ENCODE measurements at places on chromosomes 6 and 20.

- no peak for DNase-seq
Observed at GRCh38 chr6:35580836-35581235, 68.1 kb upstream of the TULP1 start.

DNA sequence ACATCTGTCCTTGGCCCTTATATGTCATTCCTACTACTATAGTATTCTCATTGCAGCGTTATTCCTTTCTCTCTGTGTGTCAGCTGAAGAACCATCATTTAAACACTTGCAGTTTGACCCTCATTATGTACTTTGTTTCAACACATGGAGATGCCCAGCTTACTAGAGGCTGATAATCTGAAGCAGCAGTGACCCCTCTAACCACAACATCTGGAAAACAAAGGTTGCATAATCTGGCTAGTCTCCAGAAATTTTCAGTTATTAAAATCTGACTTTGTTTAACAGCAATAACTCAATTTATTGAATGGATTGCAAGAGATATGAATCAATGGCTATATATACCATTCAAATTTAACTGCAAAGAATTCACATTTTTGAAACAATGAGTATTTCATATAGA, 6.6 kb upstream of the PHIP start:
- peak; percentile 41 for DNase-seq

DNA sequence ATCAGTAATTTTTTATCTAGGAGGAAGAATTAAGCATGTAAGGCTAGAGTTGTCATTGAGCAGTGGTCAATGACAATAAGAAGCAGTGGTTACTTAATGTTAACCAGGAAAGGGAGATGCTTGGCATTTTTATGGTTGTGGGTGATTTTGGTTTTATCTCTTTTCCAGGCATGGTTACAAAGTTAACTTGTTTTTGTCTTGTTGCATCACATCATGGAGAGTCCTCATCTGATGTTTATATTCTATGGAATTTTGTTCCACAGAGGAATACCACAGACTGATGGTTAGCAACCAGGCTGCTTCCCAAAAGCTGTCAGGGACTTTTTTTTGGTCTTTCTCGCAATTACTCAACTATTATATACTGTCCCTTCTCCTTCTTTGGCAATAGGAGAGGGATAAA, 32.7 kb downstream of the OPRM1 start:
- no peak for DNase-seq

- peak; percentile 30 for DNase-seq
Observed at GRCh38 chr20:45934046-45934585, 367 bp upstream of the PCIF1 start.

DNA sequence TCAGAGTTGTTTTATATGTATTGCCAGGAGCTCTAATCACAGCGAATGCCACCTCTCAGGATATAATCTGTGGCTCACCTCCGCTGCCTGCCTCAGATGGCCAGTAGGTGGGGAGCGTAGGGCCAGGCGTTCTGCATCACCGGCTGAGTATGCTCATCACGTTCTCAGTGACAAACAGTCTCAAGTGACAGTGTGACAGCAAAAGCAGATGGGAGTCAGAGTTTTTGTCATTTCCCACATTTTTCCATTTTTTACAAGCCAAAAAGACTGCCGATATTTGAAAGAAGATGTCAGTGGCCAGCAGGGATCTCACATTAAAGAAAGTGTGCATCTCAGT, 208.7 kb downstream of the ALDH8A1 start:
- DNase-seq = no peak
